Body of pancreas (tissue), 4 donors: ENCODE measurements at places on chromosomes 1 and 21.

DNA sequence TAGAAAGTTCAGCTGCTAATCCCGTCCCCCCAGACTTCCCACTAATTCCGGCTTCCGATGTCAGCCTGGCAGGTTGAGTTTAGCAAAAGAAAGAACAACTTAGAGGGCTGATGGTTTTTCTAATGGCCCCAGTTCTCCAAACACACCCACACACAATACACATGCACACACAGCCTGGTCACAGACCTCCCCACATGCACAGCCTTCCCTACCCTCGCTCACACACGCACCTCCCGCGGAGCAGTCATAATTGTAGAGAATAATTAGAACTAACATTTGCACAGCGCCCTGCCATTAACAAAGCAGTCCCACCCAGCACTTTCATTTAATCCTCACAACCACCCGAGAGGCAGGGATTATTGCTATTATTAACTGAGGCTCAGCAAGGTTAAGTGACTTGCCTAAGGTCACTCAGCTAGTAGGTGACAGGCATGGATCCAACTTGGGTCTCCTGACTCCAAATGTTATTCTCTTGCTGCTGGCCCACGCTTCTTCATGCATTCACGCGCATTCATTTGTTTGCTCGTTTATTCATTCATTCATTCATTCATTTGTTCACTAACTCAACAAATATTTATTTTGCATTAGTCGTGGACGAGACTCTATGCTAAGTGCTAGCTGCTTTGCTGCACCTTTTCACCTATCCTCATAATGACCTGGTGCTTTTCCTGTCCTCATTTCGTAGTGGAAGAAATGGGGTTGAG, 274.9 kb downstream of the FOXD2 start:
- DNase-seq: no peak

DNA sequence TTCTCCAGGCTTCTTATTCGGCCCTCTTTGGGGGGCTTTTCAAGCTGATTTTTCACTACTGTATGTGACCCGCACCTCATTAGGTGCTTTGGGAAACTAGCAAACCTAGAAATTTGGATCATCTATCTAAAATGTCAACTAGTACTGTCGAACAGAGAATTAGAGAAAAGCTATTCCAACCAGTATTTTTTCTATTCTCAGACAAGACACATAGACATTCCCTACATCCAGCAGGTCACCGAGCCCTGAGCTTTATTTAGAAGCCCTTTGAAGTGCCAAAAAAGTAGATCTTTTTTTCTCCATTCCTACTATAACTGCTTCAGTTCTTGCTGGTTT, 310 bp upstream of the SSR2 start:
- DNase-seq: no peak

GRCh38 chr21:15468368-15468767, 261.4 kb upstream of the USP25 start:
- no peak for DNase-seq

DNA sequence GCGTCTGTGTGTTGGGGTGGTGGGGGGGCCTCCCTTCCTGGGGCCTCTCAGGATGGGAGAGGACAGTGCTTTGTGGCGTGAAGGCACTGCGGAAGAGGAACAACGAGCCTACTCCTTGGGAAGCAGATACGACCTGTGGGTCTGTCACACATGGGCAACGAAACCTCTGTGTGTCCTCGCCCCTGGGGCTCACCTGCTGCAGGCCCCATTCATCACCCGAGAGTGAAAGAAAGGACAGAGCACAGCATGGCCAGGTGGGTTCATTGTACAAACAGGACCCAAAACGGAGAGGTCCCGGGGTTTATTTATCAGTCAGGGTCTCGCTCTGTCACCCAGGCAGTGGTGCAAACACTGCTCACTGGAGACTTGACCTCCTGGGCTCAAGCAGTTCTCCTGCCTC, 40.1 kb upstream of the LIN9 start:
- DNase-seq: no peak

- peak; percentile 58 for DNase-seq
Measured at GRCh38 chr1:226132728-226133503, 53.6 kb downstream of the ACBD3 start.

- no peak for DNase-seq
Measured at GRCh38 chr21:42387843-42388340, 8.0 kb downstream of the TMPRSS3 start.

- no peak for DNase-seq
Measured at GRCh38 chr1:91026777-91027176, 4.9 kb upstream of the ZNF644 start.

GRCh38 chr1:183675381-183675780, 22.3 kb upstream of the APOBEC4 start:
- DNase-seq: no peak

DNA sequence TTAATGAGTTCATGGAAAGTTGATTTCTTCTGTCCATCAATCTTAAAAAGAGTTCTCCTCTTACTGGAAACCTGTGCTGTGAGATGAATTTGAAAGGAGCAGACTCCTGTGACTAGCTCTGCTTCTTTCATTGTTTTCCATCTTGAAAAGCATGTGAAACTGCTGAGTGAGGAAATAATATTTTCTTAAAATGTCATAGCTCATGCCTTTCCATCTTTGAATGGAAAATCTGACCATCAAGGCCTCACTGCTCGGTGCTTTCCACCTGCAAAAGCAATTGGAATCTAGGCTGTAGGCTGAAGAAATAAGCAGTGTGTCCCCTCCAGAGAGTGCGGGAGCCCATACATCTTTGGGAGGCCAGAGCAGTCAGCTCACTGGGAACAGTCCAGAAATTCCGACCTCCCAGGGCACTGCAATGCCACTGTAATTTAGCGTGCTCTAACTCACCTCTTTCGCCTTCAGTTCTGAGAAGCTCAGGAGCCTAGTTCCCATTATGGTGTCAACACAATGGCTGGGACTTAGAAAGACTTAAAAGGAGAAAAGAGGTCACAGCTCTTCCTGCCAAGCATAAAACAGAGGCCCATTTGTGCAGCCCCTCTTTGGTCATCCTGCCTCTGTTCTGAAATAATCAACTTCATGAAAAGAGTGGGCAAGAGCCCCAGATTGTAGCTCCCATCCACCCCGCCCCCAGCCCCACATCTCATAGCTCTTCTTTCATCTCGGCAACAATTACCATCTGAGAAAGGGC, 50.4 kb upstream of the F3 start:
- DNase-seq: no peak

- DNase-seq: no peak
Measured at GRCh38 chr1:173867141-173867752, 542 bp downstream of the GAS5 start.

DNA sequence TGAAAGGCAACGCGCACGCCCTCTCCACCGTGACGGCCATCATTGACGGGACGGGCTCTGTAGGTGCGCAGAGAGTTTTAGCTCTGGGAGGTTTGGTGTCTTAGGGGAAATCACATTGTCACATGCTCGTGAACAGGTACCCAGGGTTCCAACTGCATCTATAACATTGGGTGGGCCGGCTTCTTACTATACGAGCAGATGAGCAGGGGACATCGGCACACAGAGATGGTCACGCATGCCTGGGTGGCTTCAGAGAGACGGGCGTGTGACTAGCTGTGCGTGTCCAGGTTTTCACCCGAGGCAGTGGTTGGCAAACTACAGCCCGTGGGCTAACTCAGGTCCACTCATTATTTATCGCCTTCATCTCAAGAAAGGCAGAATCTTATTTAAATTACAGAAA, 54.7 kb downstream of the SLC37A1 start:
- DNase-seq: peak; percentile 4

- no peak for DNase-seq
Measured at GRCh38 chr1:242811092-242811840, 286.8 kb upstream of the PLD5 start.

DNA sequence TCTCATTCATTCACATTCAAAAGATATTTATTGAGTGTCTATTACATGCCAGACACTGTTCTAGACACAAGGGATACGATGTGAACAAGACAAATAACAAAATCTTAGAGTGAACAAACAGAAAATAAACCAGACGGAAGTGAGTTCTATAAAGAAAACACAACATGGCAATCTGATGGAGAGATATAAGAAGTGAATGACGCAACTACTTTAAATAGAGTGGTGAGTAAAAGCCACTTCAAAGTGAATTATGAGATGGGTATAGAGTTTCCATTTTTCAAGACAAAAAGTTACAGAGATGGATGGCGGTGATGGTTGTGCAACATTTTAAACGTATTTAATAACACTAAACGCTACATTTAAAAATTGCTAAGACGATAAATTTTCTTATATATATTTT, 75.4 kb downstream of the CEP170 start:
- no peak for DNase-seq

DNA sequence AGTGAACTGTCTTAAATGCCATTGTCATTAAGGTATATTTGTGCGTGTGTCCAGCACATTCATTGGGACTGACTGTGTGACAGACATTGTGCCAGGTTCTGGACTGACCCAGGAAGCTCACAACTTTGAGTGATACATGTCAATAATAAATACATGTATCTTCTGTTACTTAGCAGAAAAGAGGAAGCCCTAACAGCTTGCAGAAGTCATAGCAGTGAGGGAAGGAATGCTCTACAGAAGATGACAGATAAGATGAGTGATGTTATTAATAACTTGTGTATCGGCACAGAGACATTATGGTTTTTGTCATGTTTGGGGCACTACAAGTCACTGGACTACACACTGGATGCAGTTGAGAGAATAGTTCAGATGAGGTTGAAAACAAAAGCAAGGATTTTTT, 1.2 kb upstream of the SRSF11 start:
- DNase-seq: no peak

DNA sequence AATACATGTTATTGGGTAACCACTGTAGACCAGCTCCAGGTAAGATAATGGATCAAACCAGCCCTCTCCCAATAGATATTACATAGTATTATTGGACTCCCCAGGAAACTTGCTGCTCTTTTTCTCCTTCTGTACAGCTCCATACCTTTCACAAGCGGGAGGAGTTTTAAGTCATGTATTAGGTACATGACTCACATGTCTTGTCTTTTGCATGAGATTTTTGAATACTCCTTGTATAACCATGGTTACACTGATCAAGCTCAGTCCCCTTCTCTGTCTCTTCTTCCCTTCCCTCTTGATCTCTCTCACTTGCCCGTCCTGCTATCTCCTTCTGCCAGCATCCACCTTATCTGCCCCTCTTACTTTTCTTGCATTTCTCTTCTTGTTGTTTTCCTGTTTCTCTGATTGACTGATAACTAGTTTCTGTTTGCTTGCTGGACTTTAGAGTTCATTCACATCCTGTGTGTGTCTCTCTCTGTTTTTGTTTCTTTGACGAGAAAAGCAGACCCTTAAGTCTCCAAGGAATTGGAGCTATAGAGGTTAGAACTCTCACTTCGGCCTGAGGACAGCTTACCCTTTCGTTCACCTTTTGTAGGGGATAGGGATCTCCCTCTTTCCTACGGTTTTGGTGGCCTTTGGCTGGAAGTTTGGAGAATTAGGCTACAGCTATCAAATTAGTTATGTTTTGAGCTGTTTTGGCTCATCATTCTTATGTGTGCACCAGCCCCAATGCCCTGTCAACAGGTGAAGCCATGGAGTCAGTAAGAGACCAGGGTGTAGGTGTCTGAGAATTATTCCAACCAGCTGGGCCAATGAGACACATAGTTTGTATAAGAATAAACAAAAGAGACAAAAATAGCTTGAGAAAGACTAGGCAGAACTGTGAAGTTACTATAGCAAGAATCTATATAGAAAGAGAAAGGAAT, 49.0 kb upstream of the ASB17 start:
- DNase-seq: no peak

GRCh38 chr21:43699933-43700599, 18.9 kb upstream of the PDXK start:
- DNase-seq: no peak

DNA sequence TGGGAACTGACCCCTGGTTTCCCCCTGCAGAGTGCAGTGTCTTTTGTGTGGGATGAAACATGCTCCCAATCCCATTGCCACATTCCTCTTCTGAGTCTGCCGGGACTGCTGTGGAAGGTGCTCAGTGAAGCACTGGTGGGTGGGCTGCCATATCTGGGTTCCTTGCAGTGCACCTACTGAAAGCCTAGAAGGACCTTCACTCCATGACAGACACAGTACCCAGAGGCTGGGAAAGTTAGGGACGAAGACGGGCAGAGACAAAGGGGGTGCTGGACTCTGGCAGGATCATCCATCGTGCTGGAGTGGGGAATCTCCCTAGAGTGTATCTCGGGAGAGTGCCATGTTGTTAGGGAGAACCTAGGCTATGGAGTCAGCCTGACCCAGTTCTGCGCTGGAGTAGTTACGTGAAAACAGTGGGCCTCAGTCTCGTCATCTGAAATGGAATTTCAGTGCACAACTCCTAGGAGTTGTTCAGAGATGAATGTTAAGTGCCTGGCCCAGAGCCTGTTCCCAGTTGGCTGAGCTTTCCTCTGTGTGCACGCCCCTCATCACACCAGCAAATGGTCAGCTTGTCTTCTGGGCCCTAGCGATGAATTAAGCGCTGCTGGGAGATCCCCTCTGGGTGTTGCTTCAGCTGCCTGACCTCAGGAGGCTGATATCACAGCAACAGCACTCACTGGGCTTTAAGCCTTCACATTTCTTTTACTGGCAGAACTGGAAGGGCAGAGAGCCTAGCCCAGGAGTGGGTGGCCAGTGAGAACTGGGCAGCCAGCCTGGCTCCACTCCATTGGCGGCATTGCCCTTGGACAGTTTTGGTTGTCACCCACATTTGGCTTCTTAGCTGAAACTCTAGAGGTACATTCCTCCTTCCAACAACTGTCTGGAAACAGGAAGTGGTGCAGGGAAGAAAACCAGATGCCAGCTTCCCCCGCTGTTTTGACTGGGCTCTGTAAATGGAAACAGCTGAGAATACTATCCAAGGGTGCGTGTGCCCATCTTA, 479.8 kb upstream of the VAMP3 start:
- DNase-seq: no peak

DNA sequence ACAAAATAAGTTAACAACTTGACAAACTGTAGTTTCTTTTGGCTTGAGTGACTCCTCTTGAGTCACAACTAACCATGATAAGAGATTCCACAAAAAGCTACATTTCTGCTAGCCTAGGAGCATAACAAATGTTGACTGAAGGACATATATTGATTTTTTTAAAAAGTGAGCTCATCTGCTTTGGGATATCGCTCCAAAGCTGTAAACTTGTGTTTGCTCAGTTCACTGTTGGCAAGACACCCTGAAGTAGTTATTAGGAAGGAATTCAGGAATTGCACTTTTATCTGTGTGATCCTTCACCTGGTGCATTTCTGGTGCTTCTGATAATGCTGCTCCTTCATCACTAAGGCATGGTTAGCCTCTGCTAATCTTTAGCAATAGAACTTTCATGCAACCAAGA, 23.7 kb downstream of the RWDD3 start:
- DNase-seq: no peak

DNA sequence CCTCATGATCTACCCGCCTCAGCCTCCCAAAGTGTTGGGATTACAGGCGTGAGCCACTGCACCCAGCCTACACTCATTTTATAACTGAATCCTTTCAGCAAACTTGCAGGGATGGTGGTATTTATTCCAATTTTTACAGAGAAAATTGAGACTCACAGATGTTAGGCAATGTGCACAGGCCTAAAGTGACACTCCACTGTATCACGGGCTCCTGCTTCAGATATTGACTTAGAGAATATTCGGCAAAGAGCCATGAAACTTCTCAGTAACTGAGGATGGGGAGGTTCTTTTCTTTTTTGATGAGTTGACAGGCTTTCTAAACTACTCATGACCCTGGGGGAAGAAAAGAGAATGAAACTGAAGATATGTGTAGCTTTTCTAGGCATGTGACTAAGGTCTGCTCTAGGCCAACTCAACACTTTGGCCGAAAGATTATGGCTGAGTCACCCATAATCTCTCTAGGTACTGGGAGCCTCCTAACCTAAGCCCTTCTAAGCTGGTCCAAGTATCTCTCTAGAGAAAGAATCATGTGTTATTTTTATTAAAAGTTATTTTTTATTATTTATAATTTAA, 19.9 kb upstream of the PTCH2 start:
- DNase-seq: no peak

GRCh38 chr1:115545791-115546733, 95.7 kb upstream of the VANGL1 start:
- DNase-seq: peak; percentile 58
